ENCODE measurements at places on chromosomes 2 and 18.

GRCh38 chr18:3100498-3101132 is 87.7 kb upstream of the LPIN2 start:
- no peak for DNase-seq

GRCh38 chr2:188404341-188405004 is 112.8 kb downstream of the GULP1 start:
- DNase-seq: no peak

GRCh38 chr18:49650426-49650891 is 88.6 kb downstream of the LIPG start:
- no peak for DNase-seq

GRCh38 chr18:48827291-48828193 is 123.2 kb downstream of the SMAD7 start:
- DNase-seq: no peak

GRCh38 chr2:86411396-86411795 is 29.8 kb upstream of the KDM3A start:
- no peak for DNase-seq

DNA sequence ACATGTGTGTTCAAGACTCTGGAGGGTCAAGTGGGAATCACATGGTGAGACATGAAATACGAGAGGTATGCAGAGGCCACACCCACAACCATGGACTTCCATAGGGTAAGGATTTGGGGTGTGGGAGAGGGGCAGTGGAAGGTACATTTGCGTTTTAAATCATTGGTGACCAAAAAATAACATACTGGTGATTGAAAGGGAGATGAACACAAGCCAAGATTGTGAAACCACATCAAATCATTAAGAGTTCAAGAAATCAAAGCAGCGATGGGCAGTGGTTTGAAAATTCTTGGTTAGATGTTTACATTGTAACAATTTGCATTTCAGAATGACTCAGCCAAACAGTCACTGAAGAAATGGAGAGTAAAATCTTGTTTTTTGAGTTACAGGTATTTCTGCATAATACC is 1.9 kb upstream of the CABYR start:
- DNase-seq: no peak

GRCh38 chr2:31090188-31090587 is 48.1 kb downstream of the GALNT14 start:
- no peak for DNase-seq

GRCh38 chr2:37773371-37774130 is 102.1 kb upstream of the CDC42EP3 start:
- DNase-seq: no peak

DNA sequence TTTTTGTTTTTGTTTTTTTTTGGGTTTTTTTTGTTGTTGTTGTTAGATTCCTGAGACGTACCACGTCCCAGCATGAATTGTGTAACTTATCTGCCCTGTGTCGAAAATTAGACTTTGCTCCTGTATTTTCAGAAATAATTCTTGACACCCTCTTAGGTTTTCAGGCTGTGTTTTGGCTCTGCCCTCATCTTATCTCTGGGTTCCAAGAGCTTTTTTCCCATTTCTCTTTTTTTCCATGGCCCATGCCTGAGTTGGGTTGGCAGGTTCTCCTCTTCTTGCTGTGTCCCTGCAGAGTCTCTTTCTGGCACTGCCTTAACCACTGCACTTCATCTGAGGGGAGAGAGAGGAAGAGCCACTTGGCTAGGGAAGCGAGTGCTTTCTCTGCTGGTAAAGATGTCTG is 42.4 kb downstream of the CTIF start:
- DNase-seq: no peak

- no peak for DNase-seq
Measured at GRCh38 chr2:223941579-223942277, 3.4 kb downstream of the WDFY1 start.

- no peak for DNase-seq
Measured at GRCh38 chr18:23194997-23195957, 60.0 kb downstream of the CABLES1 start.

DNA sequence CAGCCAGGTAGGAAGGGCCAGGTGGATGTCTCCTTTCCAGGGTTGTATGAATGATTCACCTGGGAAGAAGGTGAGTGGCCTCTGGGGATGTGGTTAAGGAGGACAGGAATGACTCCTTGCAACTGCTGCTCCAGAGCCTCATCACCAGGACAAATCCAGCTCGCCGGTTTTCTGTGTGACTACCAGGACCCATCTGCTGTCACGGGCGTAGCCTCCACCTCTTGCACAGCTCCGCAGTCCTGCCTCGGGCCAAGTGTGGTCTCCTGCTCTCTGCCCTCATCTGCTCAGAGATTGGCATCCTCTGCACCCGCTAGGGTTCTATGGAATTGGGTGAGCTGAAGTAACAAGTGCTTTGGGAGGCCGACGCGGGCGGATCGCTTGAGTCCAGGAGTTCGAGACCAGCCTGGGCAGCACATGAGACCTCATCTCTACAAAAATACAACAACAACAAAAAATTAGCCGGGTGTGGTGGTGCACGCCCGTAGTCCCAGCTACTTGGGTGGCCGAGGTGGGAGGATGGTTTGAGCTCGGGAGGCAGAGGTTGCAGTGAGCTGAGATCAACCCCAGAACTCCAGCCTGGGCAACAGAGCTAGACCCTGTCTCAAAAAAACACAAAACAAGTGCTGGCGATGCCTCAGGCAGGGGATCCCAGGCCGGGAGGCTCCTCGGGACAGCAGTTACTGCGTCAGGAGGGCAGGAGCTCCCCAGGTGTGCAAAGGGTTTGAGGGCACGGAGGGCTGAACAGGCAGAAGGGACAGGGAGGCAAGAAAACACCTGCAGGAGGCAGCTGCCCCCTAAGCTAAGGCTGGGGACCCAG is 831 bp upstream of the D2HGDH start:
- no peak for DNase-seq

GRCh38 chr18:26320686-26321085 is 94.4 kb downstream of the TAF4B start:
- DNase-seq: no peak

GRCh38 chr2:38489846-38490245 is 112.8 kb upstream of the ATL2 start:
- no peak for DNase-seq

DNA sequence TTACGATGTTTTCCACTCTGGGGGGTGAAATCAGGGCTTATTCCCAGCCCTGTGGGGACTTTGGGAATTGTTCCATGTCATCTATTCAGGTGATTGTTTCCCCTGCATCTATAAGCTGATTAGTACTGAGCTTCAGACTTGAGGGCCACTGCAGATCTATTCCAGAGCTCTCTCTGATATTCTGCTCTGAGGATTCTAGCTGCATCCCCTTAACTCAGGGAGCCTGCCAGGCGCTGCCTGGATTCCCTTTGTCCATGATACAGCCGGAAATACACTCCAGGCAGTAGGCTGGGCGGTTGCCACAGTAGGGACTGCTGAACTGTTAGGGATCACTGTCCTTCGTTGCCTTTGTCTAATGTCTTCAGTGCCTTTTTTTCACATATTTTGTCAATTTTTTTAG is 31.3 kb downstream of the PTRHD1 start:
- DNase-seq: no peak

GRCh38 chr2:140422759-140423158 is 1642.6 kb upstream of the NXPH2 start:
- DNase-seq: no peak

GRCh38 chr2:72208225-72208624 is 60.6 kb upstream of the CYP26B1 start:
- no peak for DNase-seq

- DNase-seq: no peak
Measured at GRCh38 chr2:181483876-181484275, 26.7 kb downstream of the ITGA4 start.

DNA sequence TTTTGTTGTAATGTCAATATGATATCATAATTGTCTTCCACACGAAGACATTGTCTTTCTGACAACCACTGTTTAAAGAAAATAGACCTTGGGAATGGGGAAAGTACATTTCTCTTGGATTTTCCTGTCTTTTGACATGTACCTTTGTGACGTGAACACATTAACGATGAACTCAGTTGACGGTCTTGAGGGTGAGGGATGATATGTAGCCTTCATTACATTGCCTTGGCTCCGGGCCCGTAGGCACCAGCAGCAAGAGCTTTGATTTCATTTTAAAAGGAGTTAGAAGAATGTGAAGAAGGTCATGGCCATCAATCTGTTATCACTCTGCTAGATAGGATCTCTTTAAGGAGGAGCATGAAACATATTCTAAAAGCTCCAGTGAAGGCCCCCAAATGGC is 80.9 kb downstream of the LYPD6B start:
- no peak for DNase-seq

GRCh38 chr18:23992089-23992940 is 22.2 kb upstream of the TTC39C start:
- no peak for DNase-seq

GRCh38 chr2:11482473-11483035 is 16.6 kb upstream of the E2F6 start:
- DNase-seq: no peak

DNA sequence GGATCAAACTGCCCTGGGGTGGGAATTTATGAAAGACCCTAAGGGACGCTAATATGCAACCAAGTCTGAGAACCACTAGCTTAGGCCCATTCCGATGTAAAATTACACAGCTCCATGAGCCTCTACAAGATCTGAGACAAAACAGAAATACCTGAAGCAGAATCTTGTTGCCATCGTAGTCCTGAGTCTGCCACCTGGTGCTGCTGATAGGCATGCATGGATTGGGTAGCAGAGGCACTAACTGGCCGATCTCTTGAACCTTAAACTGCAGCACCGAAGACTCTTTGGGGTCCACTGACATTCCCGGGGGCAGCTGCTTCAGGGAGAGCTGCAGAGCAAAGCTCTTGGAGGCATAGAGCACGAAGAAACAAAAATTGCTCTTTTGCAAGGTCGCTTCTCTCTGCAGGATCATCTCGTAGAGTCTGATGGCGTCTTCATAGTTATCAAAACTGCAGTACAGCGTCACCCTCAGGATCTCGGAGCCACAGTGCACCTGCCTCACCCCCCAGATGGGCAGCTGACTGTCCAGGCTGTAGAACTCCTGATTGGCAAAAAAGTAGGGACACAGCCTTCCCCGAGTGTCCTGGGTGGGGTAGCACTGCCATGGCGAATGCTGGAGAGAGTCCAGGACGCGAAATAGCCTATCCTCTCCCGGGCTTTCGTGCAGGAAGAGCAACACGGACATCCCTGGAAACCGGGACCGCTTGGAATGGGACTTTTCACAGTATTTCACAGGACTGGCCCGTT is 848 bp downstream of the FAM124B start:
- DNase-seq: no peak

GRCh38 chr2:157152362-157152761 is 105.1 kb upstream of the GALNT5 start:
- DNase-seq: no peak

- no peak for DNase-seq
Measured at GRCh38 chr2:207188626-207189419, 23.1 kb upstream of the KLF7 start.

DNA sequence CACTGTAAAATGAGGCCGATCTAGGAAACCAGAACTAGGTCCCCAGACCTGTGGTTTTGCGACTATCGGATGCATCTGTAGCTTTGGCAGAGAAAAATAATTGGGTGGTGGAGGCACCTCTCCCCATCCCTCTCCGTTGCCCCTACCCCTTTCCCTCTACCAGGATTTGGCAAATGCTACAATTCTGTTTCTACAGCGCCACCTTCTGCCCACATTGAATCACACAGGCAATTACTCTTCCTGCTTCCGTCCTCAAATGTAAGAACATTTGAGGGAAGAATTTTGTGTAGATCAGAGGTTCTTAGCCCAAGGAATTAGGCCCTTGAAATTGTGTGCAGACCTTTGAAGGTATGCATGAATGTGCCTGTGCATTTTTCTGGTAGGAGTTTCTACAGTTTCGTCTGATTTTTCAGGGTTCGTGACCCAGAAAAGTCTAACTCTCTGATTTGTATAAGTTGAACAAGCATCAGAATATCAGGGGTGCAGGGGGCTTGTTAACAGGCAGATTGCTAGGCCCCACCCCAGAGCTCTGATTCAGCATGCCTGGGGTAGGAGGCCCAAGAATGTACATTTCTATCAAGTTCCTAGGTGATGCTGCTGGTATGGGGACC is 11.2 kb downstream of the ATP6V1B1 start:
- DNase-seq: no peak

GRCh38 chr2:47459021-47459420 is 56.1 kb downstream of the MSH2 start:
- no peak for DNase-seq

- DNase-seq: no peak
Measured at GRCh38 chr2:27916293-27916995, 25.9 kb downstream of the BABAM2 start.

- DNase-seq: no peak
Measured at GRCh38 chr2:80068038-80068731, 236.4 kb downstream of the LRRTM1 start.

DNA sequence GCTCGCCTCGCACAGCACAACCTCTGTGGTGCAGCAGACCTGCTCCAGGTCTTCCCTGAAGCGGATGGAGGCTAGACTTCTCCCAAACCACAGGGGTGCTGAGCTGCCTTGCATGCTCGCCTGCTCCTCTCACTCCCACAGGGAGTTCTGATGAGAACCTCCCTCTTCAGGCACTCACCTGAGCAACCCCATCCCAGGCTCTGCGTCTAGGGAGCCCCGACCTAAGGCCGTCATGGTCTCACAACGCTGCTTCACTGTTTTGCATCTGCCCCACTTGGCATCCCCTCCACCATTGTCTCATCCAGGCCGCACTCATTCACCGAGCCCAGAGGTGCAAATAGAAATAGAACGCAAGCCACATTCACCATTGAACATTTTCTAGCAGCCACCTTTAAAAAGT is 24.6 kb upstream of the MC5R start:
- DNase-seq: no peak

DNA sequence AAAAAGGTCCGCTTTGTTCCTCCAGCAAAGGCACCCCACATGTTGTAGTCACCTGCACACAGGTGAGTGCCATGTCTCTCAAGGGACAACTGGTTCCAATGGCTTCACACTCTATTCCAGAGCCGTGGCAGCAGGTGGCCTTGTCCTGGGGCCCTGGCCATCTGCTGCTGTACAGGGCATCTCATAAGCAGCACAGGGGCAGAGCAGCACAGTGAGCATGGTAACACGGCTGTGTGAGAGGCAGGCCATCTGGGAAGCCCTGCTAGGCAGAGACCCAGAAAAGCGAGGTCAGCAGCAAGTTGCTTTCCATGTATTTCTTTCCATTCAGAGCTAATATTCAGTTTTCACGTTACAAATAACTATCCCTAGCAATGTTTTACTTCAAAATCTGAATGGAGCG is 54.7 kb downstream of the CMPK2 start:
- no peak for DNase-seq

GRCh38 chr2:73736378-73736777 is 767 bp downstream of the TPRKB start:
- no peak for DNase-seq

DNA sequence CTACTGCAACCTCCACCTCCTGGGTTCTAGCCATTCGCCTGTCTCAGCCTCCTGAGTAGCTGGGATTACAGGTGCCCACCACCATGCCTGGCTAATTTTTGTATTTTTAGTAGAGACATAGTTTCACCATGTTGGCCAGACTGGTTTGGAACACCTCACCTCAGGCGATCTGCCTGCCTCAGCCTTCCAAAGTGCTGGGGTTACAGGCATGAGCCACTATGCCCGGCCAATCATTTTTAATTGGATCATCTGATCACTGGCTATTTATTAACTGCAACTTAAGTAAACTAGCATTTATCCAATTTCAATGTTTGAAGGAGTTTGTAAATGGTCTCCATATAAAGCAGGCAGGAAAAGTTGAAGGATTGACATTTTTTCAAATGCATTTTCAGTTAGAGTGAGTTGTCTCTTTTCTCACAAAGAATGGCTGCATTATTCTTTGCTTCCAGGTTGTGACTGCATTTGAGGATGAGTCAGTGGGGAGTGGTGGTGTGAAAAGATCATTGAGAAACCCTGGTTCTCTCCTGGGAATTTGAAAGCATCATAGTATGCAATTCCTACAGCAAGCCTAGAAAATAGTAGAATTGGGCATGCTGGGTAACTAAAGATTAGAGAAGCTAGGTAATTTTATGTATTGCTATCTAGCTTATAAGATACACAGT is 431.1 kb upstream of the ZEB2 start:
- no peak for DNase-seq
